ENCODE measurements at places on chromosomes 2 and 18. TPM values are rescaled to one million over a fixed set of nuclear protein-coding genes. Genes with fewer than 3 reads are reported as not detected.

ZNF385B gene
- not detected for total RNA-seq

TMEM169 gene
- total RNA-seq: 0.75 TPM

SF3B6 gene
- total RNA-seq: 85.4 TPM

RBKS gene
- 2.6 TPM for total RNA-seq

MAP3K19 gene
- total RNA-seq: not detected

POTEC gene
- not detected for total RNA-seq

ZCCHC2 gene
- 45.7 TPM for total RNA-seq

SLC11A1 gene
- 0.18 TPM for total RNA-seq

TPO gene
- total RNA-seq: 0.18 TPM

DNA sequence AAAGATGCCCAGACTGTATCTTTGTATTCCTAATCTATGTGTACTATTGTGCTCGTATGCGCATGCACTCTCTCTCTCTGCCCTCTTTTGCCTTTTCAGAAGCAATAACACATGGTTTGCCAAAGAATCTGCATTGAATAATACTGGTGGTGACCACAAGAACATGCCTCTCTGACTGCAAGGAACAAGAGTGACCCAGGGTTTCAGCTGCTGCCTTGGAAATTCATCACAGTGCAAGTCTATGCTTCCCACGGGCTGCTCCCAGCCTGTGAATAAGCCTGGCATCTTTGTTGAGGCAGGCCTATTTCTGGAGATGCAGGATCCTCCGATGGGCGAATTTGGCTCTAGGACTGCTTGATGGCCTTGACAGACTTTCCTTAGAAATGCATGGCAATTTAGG, 689.4 kb upstream of the FANCL start:
- no peak for DNase-seq

- DNase-seq: no peak
These were observed 185.0 kb downstream of the CTIF start for GRCh38 chr18:48723837-48724236.

DNA sequence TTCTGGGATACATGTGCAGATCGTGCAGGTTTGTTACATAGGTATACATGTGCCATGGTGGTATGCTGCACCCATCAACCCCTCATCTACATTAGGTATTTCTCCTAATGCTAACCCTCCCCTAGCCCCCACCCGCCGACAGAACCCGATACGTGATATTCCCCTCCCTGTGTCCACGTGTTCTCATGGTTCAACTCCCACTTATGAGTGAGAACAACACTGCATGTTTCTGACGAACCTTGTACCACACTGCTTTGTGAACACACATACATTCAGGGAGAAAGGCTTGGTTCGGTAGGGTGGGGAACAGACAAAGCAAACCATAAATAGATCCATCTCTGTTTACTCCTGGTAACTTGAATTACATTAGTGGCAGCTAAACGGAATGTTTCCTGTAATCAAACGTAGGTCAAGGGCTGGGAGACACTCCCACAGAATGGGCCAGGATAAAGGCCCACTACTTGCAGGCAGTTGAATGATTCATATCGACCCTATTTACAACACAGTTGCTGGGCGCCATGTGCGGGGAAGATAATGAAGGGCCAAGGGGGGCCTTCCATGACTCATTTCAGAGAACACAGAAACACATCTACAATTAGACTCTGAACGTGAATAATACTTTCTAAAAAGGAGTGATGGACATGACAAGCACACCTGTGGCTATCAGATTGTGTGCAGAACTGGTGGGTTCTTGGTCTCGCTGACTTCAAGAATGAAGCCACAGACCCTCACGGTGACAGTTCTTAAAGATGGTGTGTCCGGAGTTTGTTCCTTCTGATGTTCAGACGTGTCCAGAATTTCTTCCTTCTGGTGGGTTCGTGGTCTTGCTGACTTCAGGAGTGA, 56.8 kb upstream of the KIDINS220 start:
- DNase-seq: no peak

DNA sequence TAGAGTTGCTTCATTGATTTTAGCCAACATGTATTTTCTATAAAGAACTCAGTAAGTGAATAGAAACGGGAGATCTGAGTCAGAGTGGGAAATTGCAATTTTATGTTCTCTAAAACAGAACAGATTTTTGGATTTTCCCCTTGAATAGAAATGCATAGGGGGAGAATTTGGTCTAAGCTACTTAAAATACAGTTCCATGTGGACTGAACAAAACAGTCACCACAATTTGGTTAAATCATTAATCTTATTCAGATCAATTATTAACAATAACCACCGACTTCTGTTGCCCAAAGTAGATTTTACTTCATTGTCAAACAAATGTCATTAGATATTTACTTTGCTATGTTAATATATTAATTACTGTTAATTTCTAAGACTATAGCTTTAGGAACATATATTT, 107.7 kb downstream of the SCG2 start:
- DNase-seq: no peak

DNA sequence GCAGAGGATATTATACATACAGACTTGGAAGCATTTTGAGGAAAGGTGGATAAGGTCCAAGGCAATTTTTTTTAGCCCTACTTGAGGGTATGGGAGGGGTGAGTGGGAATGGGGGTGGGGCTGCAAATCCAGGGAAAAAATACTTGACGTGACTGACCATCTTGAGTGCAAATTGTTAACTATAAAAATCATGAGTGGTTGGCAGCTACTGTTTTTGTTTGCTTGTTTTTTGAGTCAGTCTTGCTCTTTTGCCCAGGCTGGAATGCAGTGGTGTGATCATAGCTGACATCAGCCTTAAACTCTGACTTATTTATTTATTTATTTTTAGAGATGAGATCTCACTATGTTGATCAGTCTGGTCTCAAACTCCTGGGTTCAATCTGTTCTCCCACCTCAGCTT, 458.8 kb downstream of the PIK3C3 start:
- no peak for DNase-seq

DNA sequence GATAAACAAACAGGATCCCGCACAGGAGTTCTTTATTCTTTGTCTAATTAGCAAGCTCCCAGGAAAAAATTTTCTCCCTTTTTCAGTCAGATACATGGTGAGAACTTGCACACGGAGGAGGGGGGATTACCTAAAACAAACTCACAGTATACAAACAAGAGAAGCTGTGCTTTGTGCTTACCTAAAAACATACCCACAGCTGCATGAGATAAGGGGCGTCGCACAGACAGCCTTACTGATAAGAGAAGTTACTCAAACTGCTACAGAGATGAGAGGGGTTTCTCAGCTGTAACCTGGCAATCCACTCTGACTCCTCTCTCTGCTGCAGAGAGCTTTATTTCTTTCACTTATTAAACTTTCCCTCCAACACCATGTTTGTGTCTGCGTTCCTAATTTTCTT, 32.9 kb upstream of the ST3GAL5 start:
- DNase-seq: no peak

- DNase-seq: no peak
These were observed 199.0 kb upstream of the ERBB4 start for GRCh38 chr2:212737392-212738172.

DNA sequence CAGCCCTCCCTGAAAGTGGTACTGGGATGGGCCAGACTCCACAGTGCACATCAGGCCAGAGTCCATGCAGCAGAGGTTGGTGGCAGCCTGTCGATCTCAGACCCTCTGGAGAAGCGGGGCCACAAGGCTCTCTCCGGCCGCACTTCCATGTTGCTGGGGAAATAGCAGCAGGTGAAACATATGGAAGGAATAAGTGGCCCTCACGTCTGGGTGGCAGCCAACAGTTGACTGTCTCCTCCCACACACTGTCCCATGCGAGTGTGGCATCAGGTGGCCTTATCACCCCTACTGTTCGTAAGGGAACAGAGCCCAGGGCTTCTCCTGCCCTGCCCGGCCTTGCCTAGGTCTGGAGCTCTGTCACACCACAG, 58.1 kb upstream of the FOSL2 start:
- DNase-seq: no peak

DNA sequence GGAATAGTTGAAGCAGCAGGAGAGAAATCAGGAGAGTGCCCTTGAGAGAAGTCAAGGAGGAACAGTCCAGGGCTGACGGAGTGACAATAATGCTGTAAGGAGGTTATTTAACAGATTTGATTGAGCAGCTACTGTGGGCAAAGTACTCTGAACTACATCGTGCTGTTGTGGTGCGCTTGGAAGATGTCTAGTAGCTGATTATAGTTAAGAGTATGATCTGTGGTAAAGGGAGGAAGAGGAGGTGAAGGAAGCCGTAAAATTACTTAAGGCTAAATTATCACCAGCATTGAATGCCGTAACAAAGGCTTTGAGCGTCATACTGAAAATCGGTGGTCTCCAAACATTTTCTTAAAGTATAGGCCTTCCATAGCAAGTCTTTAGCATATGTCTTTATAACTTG, 4.5 kb downstream of the PCBP1 start:
- no peak for DNase-seq

DNA sequence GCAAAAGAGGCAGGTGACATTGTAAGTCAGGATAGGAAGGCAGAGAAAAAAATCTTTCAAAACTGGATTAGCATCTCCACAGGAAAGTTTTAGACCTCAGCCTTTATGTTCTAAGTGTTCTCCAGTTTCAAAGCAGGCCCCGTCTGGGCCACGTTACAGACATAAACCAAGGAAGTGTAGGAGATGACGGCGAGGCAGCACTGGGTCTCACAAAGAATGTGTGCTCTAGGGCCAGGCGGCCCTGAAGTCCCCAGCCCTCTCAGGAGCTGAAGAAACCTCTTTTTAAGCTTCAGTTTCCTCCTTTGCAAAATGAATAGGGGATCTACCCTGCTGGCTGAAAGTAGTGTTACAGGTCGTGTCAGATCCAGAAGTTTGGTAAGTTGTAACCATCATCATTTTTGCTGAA, 81.7 kb downstream of the SPRED2 start:
- no peak for DNase-seq

- DNase-seq: no peak
These were observed 295.1 kb upstream of the REV1 start for GRCh38 chr2:99784946-99785345.

DNA sequence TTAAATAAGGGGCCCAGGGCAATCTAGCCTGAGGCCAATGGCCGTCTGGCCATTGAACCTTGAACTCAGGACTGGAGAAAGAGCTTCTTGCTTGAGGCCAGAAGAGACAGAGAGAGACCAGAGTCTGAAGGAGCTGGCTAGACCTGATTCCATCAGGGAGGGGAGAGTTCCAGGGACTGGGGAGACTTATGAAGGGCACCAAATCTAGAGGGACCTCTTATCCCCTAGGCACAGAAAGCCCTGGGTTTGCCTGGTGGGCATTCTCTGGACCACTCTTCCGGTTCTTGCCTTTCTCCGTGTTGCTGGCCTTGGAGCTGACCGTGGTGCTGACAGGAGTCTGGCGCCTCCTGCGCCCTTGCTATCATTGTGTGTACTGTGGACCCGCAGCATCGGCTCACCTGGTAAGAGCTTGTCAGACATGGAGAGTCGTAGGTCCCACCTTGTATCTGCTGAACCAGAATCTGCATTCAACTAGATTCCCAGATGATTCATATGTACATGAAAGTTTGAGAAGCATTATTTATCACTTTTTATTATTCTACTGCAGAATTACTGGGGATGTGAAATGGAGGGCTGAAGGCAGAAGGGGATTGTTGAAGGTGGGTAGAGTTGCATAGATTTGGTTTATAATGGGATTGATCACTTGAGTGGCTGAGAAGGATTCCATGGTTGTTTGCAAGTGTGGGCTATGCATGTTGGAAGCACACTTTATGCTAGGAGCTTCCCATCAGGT, 4.3 kb upstream of the TRPM8 start:
- peak; percentile 50 for DNase-seq

DNA sequence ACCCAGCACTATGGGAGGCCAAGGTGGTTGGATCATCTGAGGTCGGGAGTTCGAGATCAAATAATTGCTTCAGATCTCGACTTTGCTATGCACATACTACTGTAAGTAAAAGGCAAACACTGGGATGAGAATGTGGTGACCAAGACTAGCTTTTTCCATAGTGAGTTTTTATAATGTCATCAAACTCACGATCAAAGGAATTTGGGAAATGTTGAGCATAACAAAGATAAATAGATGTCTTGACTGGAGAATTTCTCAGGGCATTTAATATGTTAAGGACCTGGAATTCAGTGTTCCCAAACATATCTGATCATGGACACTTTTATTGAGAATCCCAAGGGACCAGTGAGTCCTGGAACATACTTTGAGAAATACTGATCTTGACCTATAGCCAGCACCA, 205.6 kb downstream of the ARHGAP15 start:
- no peak for DNase-seq

DNA sequence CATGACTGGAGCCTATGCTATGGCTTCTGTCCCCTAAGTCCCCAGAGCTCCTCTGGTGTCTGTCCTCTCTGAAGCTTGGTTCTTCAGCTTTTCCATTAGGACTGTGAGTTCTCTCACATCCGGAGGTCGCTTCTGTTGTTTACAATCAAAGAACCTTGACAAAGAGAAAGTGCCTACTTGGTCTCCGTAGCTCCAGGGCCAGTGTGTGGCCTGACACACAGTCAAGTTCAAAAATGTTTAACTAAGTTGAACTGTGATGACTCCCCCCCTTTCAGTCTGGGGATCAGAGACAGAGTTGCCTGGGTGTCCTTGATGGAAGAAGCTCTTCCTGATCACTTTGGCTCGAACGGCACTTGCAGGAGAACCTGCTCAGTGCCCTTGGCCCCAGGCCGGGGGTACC, 26.3 kb upstream of the YWHAQ start:
- DNase-seq: no peak

- DNase-seq: no peak
These were observed 25.4 kb downstream of the TET3 start for GRCh38 chr2:74010087-74010541.

- no peak for DNase-seq
These were observed 125.3 kb upstream of the APCDD1 start for GRCh38 chr18:10329101-10329500.

DNA sequence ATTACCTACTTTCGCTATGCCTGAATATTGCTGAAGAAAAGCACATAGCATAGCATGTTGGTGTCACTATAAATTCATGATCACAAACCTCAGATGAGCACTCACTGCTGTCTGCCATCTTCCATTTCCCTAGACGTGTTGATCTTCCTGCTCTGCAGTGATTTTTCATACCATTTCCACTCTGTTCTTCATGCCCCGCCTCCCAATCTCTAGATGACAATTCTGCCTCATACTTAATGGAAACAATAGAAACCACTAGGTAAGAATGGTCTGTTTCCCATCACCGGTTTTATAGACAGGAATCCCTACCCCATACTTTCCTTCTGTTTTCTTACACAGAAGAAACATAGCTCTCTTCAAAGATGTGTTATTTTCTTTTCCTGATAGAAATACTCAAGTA, 63.8 kb downstream of the PIK3C3 start:
- no peak for DNase-seq

DNA sequence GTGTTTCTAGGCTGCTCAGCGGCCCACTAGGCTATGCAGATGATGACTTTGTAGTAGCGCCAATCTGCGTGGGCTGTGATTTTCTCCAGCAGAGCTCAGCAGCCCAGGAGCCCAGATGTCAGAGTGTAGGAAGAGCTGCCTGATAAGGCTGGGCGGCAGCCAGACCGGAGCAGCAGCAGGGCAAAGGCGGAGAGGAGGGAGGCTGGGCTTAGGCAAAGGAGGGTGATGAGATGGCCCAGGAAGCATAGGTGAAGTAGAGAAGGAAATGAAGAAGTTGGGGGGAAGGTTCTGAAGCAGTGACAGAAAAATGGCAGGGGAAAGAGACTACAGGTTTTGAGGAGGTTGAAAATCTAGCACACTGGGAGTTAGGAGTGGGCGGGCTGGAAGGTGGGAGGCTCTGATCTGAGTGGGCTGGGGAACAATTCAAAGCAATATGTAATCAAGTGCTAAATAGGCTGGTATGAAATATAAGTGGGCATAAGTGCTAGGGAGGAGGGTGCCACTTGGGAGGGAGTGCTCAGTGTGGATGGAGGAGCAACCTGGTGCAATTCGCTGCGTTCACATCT, 50.6 kb upstream of the STPG4 start:
- DNase-seq: no peak

Measured in activated CD8-positive, alpha-beta memory T cell treated with anti-CD3 and anti-CD28 coated beads, Interleukin-2, amount 10 ng/mL, durations not matched to agents 7 days and 5 days (primary cell).